Activated CD8-positive, alpha-beta memory T cell treated with anti-CD3 and anti-CD28 coated beads for 1 hour (primary cell): ENCODE measurements at places on chromosomes 5 and 9.

- no peak for DNase-seq
Measured at GRCh38 chr9:30815585-30815984, 1568.9 kb upstream of the ACO1 start.

- no peak for DNase-seq
Measured at GRCh38 chr9:106945727-106946660, 83.0 kb downstream of the ZNF462 start.

DNA sequence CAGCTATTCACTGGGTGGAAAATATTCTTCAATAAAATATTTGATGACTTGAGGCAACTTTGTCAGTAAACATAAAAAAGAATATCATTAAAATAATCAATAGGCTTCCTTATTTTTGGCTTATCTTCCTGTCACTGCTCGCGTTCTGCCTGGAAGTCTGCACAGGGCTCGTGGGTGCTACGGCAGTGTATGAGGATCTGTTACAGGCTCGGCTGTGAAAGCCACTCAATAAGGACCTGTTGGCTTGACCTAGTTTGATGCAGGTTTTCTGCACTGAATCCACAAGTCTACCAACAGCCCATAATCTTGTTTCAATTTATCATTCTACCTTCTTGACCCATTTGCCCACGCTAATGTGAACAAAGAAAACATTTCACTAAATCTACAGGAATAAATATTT, 97.2 kb downstream of the PDZD2 start:
- DNase-seq: no peak

- DNase-seq: no peak
Measured at GRCh38 chr9:20353524-20353923, 268.8 kb downstream of the MLLT3 start.

DNA sequence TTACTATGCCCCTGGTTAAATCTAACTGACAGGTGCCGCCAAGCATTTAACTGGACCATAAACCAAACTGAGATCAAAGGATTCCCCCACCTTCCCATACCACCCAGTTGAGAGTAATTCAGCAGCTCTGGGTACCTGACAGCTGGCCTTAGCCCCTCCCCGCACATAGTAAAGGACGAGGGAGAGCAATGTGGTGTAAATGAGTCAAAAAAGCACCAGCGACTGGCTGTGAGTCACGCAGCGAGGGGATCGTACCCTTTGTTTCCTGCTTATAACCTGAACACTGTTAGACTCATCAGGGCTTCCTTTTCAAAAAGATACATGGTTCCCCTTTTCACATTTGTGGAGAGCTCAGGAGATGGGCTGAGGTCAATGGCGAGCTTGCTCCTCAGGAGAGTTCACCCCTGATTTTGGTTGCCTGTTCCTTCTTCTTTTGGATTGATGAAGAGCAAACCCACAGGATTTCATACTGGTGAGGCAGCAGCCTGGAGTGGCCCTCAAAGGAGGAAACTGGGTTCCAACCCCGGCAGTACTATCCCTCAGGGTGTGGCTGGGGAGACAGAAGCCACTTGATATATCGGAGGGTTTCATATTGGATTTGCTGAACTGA, 71.5 kb downstream of the ANKRD33B start:
- no peak for DNase-seq

- DNase-seq: no peak
Measured at GRCh38 chr5:82584631-82585030, 306.5 kb upstream of the RPS23 start.

DNA sequence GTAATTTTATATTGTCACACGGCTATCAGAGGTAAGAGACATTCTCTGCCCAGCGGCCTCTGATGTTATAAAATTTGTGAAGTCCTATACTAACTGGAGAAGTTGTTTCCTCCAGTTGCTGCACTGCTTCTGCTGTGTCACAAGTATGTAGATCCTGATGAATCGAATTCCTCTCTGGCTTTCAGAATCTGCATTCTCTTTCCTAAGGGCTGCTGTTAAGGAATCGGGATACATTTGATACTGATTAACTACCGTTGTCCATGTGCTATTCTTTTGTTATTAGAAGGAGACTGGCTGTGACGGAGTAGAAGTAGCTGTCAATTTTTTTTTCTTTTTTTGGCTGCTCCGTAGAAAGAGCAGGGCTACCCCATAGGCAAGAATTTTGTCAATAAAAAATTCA, 81.7 kb upstream of the LRRC70 start:
- no peak for DNase-seq

DNA sequence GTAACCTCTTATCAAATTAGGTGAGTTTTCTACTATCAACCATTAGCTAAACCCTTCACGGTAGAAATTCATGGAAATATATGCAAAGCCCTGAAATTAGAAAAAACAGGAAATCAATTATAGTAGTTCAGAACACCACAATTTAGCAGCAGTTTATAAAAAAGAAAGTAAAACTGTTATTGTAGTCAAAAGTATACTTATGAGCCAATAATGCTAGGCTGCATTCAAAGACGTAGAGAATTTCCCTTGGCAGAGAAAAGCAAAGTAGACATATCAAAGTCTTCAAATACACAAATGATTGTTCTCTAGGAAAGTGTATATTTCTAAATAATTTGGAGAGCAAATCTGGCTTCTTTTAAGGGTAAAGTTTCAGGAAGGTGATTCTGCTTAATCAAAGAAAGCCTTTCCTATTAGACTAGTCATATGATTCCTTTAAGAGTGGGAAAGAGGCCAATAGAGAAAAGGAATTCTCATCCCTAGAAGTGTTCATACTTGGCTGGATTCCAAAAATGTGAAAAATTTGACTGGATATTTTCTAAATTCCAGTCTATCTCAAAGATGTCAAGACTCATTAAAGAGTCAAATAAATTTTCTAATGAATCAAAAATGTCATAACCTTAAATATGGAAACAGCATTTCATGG, 185.5 kb downstream of the SMC2 start:
- DNase-seq: no peak

DNA sequence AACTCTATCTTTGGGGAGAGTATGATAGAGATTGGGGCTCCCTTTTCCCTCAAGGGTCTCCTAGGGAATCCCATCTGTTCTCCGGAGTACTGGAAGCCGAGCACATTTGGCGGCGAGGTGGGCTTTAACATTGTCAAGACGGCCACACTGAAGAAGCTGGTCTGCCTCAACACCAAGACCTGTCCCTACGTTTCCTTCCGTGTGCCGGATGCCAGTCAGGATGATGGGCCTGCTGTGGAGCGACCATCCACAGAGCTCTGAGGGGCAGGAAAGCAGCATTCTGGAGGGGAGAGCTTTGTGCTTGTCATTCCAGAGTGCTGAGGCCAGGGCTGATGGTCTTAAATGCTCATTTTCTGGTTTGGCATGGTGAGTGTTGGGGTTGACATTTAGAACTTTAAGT, 21.5 kb downstream of the PTGS1 start:
- no peak for DNase-seq

- no peak for DNase-seq
Measured at GRCh38 chr5:173278172-173278571, 43.2 kb upstream of the NKX2-5 start.

DNA sequence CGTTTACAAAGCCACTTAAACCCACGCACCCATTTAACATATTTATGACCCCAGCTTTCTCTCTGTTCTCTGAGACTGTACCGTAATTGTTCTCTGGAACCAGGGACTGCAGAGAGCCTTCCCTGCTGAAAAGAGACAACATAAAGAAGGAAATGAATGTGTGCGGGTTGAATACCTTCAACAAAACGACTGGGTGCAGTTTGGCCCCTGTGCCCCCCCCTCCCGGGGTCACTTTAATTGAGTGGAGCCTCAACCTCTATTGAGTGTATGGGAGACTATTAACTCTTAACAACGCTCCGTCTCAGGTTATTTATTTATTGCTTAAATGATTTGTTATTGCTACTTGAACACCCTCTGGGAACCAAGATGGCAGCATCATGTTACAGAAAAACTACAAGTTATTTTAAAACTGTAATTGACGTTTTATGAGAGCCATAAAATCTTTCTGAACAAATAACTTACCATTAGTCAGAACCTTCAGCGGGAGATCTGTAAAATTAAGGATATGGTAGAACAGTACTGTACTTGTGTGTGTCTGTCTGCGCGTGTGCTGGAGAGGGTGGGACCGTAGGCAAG, 70.6 kb downstream of the GAS1 start:
- DNase-seq: no peak

GRCh38 chr5:147617191-147617606, 107.3 kb upstream of the DPYSL3 start:
- no peak for DNase-seq

DNA sequence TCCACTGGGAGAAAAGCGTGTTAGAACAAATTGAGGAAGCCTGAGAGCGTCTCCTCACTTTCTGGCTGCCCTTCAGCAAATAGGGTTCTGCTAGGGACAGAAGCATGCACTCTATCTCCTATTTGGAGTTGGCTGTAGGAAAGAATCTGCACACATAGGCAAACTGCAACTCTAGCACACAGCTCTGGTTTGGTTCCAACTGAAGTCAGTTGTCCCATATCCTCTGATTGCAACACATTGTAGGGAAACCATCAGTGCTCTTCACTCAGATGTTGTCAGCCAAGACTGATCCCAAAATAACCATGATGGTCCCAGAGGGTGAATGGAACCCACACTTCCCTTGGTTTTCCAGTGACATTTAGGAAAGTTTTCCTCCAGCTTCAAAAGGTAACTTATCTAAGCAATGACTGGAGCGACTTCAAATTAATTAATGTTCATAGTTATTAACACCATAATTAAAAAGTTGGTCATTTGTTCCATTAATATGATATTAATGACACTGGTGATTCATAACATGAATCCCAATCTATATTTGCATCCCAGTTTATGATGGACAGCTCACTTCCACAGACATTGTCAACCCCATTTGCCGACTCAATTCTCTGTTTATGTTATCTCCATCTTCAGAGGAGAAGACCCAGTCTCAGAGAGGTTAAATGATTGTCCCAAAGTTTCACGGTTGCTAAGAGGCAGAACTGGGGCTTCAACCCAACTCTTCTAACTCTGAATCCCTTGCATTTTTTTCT, 136.7 kb upstream of the ZNF462 start:
- DNase-seq: no peak

DNA sequence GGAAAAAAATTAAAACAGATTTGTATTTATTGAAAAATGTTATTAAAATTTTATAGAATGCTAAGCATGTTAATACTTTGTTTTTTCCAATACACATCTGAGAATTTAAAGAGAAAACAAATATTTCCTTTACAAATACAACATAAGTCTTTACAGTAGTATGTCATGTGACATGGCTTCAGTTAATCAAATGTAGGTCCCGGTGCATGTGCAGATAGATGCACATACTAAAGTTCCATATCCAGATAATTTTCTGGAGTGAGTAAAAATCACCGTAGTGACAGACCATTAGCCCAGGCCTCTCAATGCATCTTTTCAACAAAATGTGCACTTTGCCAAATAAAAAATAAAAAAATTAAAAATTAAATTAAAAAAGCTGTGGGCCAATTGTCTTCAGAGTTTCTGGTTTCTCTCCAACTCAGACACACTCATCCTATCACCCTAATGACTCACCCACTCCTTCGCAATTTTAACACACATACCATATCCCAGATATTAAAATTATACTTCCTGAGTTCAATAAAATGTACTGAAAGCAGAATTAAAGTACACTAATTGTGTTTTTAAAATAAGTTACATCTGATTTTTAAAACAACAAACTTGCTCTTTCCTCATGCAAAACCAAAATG, 508.1 kb downstream of the NR2F1-AS1 start:
- DNase-seq: no peak

DNA sequence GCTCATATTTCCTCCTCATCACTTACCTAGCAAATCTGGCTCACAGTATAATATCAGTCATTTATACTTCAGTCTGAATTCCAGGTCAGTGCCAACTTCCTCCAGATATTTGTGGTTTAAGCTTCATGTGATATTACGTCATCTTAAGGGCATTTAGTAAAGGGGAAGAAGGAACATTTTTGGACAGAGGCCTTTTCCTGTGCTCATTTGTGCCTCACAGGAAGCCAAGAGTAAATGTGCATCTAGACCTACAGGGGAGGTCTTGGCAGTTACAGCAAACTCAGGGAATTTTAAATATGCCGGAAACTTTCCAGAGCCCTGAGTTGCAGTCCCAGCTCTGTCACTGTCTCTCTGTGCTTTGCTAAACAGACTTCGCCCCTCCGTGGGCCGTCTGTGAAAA, 12.3 kb upstream of the KCNIP1 start:
- DNase-seq: no peak

- DNase-seq: no peak
Measured at GRCh38 chr9:26744191-26744965, 148.2 kb downstream of the CAAP1 start.

DNA sequence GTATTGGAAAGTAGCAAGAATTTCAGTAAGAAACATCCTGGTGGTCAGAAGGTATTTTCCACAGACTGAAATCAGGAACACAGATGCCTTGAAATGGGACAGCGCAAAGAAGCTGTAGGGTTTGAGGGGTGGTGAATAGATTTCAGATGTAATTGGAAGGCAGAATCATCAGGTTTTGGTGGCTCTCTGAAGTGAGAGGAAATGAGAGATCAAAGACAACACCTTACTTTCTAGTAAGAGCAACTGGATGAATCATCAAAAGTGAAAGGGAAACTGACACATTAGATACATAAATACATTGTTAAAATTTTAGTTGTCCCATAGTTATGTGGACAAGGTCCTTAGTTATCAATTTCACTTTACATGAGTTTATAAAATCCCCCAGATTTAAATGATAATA, 188.2 kb upstream of the SLC27A6 start:
- DNase-seq: no peak

GRCh38 chr9:131266266-131267229, 9.8 kb downstream of the FAM78A start:
- DNase-seq: no peak

DNA sequence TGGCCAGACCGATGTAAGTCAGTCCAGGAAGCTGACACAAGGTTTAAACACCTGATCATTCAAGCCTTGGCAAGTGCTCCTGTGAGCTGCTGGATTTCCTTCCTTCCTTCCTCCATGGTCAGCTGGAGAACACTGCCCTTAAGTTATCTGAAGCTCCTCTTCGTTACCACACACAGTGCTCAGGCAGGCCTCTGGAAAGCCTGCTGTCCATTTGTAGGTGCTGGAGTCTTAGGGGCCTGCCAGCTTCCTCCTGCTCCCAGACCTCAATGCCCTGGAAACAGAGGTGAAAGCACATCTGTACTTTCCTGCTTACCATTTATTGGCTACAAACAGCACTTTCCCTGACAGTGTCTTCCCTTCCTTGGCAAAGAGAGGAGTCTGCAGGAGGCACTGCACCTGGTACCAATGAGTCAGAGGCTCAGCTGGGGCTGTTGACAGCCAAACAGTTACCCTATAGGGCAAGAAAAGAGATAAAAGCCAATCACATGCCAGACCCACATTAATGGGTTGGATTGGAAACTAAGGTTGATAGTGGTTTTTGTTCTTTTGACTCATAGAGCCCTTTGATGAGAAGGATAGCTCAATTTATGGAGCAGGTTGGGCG, 72.6 kb upstream of the PUM3 start:
- DNase-seq: no peak

- DNase-seq: no peak
Measured at GRCh38 chr5:39355324-39355723, 9.0 kb downstream of the C9 start.

- no peak for DNase-seq
Measured at GRCh38 chr9:117188394-117188793, 226.5 kb downstream of the ASTN2 start.
